ENCODE measurements at places on chromosomes 2 and 18.

DNA sequence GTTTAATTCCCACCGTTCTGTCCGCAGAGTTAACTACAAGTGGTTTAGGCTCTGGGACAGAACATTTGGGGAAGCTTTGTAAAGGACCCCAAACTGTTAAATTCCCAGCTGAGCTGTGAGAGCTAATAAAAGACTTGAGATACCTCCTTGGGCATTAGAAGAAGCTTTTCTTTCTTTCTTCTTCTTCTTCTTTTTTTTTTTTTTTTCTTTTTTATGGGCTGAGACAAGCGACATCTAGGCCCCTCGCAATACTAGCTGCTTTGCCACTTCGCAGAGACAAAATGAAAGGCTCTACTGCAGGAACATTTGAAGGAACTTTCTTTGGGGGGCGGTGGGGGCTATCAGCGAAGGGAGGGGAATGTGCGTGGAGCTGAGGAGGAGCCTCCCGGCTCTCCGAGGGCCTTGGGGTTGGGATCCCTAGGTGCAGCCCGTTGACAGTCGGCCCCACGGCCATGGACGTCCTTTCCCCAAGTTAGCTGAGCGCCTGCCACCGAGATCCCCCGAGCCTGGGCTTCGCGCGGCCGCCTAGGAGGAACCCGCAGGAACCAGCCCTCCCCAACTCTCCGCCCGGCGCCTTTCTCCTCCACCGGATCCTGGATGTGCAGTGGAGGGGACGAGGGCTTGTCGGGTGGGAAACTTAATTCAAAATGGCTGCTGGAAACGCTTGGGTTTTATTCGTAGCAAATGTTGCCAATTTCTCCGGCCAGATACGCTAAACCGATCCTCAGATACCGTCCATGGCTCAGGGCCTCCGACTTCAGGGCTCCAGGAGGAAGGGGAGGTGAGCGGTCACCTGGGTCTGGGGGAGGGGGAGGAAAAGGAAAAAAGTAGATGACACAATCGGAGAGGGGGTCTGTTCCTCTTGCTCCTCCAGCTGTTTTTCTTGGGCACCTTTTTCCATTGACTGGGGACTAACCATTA lies 4.2 kb downstream of the MEIS1 start:
- peak; percentile 73 for DNase-seq

- DNase-seq = no peak
Measured at GRCh38 chr2:189178054-189178453, 1.5 kb downstream of the COL5A2 start.

DNA sequence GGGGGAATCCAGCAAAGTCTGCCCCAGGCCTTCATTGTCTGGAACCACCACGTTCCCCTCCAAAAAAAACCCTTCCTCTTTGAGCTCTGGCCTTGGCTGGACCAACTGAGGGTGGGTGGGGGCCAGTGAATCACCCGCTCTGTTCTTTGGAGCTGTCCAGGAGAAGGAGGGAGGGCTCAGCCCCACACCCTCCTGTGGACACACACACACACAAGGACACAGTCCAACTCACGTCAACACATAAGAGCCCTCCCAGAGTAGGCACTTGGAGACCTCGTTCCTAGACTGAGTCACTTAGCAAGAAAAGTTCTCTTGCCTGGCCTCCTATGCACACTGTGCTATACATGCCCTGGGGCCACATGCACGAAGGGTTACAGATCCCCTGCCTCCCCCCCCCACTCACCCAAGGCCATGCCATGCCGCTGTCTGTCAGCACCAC lies 1.2 kb upstream of the TNS1 start:
- no peak for DNase-seq

DNA sequence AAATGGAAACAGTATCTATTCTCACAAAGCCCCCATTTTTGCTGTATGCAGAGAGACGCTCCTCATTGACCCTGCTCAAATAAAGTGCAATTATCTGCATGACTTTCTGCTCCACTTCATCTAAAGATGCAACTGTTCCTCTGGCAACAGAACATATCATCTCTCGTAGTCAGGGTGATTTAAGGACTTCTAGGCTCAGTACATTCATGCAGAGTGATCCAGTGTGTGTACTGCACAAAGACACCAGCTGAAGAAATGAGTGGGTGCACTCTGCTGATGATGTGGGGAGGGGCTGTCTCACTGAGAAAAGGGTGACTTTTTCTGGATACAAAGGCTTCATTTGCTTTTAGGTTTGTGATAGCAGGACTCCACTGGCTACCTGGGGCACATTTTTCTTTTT lies 355.2 kb downstream of the GALNT13 start:
- DNase-seq = no peak

DNA sequence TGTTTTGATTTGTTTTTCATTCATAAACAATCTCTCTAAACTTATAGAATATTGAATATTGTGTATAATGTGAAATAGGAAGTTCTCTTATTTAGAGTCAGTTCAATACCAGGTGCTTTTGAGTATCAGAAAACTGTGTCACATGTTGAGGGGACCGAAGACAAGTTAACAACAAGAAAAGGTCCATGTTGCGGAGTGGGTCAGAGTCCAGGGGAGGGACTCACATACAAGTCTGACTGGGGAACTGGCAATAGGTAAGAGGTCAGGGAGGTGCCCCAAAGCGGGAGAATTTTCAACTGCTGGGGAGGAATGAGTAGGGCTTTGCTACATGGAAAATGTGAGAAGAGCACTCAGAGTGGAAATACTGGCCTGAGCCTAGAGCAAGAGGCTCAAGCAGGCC lies 19.8 kb upstream of the BCL11A start:
- DNase-seq = no peak

DNA sequence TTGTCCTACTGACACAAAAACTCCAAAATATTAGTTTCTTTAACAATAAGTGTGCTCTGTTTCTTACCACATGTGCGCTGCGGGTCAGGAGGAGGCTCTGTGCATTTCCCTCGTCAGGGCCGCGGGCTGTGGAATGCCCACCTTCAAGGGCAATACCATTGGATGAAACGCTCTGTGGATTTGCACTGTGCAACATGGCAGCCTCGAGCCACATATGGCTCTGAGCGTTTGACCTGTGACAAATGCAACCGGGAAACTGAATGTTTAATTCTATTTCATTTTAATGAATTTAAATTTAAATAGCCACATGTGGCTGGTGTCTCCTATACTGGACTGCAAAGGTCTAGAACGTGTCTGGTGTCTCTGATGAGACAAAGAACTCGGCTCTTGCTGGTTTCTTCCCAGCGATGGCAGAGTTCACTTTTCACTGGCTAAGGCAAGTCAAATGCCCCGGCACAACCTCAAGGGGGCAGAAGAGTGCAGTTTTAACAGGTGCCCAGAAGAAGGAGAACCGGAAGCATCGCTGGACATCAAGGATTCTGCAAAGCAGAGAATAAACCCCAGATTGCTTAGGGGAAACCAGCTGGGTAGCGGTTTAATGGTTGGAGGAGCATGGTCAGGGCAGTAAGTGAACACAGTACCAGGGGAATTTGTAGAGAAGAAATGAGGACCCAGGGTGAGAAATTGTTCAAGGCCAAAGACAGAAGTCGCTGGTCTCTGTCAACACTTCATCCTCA lies 37.0 kb upstream of the TMEM18 start:
- DNase-seq = peak; percentile 83

DNA sequence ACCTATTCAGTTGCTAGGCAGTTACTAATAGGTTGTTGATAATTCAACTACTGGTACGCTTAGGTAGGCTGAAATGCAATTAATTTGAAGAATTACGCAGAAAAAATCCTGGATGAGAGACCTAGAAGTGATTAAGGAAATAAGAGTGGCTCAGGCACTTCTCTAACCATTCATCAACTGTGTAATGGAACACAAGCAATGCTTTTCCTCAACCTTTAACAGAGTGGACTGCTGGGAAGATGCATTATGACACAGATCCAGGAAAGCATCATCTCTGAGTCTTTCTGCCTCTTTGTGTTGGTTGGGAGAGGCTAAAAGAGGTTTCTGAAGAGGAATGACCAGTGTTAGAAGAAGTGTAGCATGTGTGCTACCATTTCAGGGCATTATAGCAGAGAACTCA lies 992.2 kb downstream of the TSN start:
- DNase-seq = no peak

- no peak for DNase-seq
Measured at GRCh38 chr2:230419181-230419580, 3.2 kb downstream of the SP100 start.

DNA sequence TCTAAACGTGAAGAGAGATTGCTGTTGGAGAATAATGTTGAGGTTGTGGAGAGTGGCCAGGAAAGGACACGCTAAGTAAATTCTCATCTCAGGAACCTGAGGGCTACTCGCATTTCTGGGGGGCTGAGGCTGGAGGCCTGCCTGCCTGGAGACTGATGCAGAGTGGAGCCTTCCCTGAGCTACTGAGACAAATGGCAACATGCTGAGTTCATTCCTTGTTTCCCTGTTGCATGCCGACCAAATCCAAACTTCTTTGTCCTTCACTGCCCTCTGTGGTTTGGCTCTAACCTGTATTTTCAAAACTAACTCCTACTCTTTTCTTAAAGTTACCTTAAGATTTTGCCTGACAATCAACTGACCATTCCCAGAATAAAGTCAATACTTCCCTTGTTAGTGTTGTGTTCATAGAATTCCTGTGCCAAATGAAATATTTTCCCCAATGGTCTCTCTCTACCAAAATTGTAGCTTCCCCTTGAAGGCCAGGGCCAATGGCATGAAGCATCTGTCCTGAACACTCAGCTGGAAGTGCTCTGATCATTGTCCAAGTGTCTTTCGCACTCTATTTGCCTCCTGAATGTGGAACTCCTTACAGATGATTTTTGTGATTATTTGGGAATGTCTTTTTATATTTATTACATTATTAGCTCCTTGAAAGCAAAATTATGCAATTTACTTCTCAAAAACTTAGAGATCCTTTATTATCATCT lies 1085.6 kb downstream of the SOCS6 start:
- no peak for DNase-seq

DNA sequence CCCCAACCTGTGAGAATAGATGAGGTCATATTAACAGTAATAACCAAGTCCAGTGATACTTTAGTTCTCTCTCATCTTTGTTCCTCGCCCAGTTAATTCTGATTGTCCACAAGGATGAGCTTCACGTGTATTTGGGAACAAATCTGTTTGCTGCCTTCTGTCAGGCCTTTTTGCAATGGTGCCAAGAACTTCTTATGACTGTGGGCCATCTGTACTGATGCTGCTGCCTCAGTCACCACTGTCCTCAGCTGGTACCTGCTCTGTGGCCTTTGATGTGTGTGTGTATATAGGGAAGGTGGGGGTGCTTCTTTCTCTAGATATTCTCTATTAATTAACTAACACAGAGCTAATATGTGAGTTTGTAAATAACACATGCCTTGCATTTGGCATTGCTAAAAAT lies 392.9 kb downstream of the TGIF1 start:
- no peak for DNase-seq

- DNase-seq = peak; percentile 70
Measured at GRCh38 chr2:209236377-209236776, 187.5 kb upstream of the MAP2 start.

- no peak for DNase-seq
Measured at GRCh38 chr2:127392828-127393578, 5.2 kb upstream of the MAP3K2 start.

DNA sequence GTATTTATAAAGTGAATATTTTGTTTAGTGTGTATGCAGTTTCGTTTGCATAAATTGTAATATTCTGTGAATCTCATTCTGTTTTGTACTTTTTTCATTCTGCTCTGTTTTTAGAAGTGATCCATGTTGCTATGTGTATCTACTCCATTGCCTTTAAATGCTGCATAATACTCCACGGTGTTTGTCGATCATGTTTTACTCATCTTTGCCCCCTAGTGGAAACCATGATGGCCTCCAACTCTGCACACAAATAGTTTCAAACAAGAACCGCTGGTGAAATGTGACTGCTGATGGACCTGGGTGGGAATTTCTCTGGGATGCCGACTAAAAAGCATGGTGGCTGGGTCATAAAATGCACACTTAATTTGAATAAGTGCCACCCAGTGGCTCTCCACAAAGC lies 32.0 kb upstream of the SKOR2 start:
- DNase-seq = peak; percentile 79

- peak; percentile 70 for DNase-seq
Measured at GRCh38 chr18:62523631-62524439, 1.0 kb downstream of the ZCCHC2 start.
